IPS-NIHi11 (cell line): ENCODE measurements at places on chromosomes 6 and 20.
A peak's percentile ranks its signal among the peaks of the same experiment; 100 is the strongest.

- DNase-seq, result no peak
These were observed 19.9 kb downstream of the TPD52L1 start for GRCh38 chr6:125173341-125174095.

- DNase-seq, result no peak
These were observed 8.9 kb downstream of the GUCA1A start for GRCh38 chr6:42182101-42182500.

DNA sequence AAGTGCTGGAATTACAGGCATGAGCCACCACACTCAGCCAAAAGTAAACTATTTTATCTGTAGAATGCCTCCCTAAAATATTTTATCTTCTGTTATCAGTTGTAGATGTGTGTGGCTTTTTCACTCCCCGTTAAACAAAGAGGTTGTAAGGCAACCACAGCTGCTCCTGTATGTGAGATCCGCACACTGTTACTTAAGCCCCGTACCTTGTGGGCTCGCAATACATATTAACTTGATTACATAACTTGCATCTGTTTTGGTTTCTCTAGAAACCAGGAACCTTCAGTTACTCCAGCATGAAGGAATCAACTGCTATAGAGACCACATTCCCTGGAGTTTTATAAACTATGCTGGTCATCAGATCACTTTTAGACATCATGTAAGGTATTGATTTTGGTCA lies 420.1 kb upstream of the SLC35B3 start:
- DNase-seq, result no peak

DNA sequence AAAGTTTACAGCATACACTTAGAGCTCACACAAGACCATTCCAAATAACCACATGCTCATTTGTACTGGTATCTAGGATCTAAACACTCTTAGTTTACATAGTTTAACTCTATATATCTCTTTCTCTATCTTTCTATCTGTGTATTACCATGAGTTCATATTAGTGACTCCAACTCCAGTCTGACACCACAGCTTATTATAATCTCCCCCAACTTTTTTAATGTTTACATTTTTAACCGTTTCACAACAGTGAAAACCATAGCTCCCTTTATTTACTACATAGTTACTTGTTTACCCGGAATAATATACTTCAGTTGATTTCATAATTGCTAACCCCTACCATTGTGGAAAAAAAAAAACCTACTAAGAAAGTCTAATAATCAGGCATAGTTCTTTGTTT lies 362.4 kb upstream of the RGS17 start:
- DNase-seq, result no peak

GRCh38 chr6:23224540-23224939 lies 655.2 kb downstream of the HDGFL1 start:
- DNase-seq, result no peak

GRCh38 chr6:147201885-147202515 lies 2.2 kb upstream of the STXBP5 start:
- DNase-seq, result peak; percentile 18

DNA sequence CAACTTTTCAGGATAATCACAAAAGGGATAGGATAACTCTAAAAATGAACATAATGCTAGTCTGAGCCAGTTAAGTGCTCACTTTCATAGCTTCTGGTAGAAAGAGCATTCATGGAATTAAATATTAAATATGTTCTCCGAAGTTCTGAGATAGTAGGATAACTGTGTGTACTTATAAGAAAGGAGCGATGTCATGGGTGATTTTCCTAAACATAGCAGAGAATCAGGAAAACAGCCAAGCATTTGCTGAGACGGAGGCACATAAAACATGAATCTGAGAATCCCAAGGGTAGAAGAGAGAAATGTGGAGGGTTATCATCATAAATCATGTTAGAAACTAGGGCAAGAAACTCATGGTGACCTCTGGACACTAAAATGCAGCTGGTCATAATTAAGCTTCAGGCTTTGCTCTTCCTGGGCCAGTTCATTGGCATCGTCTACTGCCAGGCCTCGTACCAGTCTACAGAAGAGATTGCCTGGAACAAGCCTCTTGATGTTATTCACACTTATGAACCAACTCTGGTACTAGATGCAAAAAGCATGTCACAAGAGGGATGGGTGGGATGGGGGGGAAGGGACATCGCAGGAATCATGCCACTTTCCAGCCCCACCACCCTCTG lies 436.6 kb downstream of the PRKN start:
- DNase-seq, result no peak

DNA sequence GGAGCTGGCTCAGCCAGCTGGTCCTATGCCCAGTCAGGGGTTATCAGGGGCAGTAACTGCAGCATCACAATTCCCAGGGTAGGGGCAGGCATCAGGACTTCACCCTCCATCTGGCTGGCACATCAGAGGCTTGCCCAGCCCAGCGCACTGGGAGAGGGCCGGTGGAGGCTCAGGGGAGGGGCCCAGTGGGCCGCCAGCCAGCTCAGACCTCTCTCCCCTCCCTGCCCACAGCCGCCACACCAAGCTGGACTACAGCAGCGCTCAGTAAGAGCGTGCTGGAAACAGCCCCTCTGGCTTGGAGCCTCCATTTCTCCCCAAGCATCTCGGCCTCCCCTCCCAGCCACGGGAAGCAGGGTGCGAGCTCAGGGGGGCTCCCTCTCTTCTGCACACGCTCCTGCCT lies 22.0 kb downstream of the ADA start:
- no peak for DNase-seq

DNA sequence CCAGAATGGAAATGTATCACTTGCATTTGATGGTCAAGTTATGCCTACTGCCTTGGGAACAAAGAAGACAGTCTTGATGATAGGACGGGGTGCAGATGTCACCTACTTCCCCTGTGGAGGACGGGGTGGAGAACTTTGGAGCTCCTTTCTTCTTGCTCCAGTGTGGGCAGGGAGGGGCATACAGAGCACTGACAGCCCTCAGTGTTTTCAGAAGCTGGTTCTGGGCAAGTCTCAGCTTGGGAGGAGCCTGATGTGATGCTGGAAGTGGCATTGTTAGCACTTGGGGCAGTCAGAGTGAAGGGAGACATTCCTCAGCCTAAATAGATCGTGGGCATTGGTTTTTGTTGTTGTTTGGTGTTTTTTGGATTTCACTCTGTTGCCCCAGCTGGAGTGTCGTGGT lies 59.7 kb downstream of the SYNJ2 start:
- no peak for DNase-seq

- DNase-seq, result no peak
These were observed 56.0 kb downstream of the RAMACL start for GRCh38 chr6:166530211-166531095.

DNA sequence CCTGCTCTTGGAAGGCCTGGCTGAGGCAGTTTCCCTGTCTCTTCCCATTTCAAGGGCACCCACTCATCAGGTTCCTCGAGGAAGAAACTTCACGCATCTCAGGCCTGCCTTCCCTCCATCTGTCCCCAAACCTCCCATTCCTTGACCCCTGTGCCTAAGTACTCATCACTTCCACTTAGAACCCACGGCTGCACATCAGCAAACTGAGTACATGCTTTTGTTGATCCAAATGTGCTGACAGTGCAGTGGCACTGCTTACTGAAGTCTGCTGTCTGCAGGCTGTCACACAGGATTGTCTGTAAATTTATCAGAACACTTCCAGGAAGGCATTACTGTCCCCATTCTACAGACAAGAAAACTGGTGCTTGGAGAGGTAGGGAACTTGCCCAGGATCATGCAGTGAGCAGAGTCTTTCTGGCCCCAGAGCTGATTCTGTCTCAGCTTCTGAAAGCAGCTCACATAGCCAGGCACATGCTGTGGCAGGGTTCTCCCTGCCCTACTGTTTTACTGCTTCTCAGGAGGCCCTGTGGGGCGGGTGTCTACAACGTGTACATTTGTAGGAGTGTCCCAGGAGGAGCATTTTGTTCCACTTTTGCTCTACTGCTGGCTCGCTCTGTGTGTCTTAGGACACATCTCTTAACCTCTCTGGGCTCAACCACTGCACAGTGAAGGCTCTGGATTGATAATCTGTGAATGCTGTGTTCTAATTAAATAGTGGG lies 64.2 kb upstream of the XRN2 start:
- DNase-seq, result no peak

- no peak for DNase-seq
These were observed 320.7 kb upstream of the JARID2 start for GRCh38 chr6:14925025-14925698.

DNA sequence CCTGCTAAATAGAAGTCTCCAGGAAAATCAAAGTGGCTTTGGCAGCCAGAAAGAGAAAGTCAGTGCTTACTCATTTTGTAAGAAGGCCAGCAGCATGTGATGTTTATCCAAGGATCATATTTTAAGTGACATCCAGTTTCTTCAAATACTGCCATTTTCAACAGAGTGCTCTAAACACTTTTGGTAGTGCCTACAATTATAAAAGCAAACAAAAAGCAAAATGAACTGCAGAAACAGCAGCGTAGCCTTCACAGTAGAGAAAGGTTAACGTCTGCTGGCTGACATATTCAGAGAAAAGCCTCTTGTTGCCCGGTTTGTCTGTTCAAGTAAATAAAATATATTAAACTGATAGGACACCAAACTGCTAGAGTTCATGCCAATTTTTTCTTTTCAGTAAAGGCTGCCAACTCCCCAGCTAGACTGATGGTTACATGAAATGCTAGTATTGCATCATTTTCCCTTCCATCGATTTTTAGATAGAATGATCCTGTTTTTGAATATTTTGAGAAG lies 705.7 kb upstream of the SLC35B3 start:
- DNase-seq, result no peak

GRCh38 chr6:28371706-28372451 lies 22.1 kb downstream of the ZKSCAN3 start:
- DNase-seq, result no peak

DNA sequence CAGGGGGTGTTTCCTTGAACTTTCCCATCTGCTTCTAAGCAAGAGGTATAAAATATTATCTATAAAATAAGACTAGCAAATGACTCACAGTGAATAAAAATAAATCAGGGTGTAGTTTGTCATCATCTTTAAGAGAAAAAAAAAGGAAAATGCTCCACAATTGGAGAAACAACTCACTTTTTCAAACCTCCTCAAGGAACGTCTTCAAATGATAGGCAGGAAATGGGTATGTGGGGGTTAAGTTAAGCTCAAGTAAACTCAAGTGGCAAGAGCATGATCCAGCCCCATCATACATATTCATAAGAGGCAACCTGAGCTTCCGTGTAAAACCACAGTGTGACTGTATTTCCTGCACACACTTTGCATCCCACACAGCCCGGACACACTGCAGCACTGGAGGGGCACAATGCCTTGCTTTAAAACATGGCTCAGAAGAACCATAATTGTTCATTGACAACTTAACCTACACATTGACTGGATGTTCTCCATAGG lies 58.5 kb upstream of the CEP85L start:
- no peak for DNase-seq

- DNase-seq, result no peak
These were observed 86.9 kb upstream of the VSTM2L start for GRCh38 chr20:37816003-37816402.

DNA sequence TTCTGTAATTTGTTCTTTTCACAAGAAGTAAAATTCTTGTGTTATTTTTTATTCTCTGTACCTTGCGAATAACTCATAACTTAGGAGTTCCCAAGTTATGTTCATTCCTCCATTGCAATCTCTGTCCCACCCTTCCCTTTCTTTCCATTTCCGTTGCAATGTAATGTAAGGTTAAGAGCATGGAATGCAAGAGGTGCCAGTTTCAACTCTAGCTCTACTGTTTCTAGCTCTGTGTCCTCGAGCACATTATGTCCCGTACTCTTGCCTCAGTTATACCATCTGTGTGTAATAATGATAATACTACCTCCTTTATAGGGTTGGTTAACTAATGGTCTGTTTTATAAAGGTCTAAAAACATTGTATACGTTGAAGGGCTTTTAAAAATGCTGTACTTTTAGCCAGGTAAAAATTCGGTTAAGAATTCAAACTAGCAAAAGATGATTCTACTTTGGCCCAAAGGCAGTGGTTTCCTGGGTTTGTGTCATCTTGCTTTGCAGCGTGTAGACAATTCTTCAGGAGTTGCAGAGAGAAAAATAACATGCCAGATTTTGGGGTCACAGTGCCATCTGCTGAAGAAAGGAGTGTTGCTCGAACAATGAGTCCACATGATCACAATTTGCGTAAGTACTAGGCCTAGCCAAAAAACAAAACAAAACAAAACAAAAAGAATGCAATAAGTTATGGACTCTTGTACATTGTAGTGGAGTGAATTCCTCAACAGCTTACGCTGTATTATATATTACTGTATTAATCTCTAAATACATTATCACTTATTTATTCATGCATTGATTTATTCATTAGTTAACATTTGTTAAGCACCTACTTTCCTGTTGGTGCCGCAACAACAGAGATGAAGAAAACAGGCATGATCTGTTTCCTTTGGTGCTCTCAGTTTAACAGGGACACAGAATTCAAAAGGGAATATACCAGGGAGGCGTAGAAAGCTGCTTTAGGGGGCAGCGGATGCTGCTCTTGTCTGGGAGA lies 10.0 kb upstream of the PFDN4 start:
- no peak for DNase-seq

GRCh38 chr20:9035126-9035525 lies 33.8 kb upstream of the PLCB4 start:
- DNase-seq, result no peak

DNA sequence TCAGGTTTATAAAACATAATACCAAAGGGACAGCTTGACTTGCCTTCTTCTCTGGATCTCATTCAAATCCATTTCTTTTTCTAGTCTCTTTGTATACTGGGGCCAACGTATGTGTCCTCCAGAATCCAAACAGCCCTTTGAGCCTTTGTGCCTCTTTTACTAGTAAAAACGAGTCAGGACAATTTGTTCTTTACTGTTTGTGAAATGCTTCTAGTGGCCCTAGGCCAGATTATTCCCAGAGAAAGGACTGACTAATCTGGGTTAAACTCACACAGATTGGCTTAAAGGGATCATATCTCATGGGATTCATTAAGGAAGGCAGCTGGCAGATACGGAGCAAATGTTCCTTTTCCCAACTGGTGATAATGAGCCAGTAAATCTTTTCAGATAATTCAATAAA lies 32.1 kb upstream of the MANEA start:
- DNase-seq, result no peak

DNA sequence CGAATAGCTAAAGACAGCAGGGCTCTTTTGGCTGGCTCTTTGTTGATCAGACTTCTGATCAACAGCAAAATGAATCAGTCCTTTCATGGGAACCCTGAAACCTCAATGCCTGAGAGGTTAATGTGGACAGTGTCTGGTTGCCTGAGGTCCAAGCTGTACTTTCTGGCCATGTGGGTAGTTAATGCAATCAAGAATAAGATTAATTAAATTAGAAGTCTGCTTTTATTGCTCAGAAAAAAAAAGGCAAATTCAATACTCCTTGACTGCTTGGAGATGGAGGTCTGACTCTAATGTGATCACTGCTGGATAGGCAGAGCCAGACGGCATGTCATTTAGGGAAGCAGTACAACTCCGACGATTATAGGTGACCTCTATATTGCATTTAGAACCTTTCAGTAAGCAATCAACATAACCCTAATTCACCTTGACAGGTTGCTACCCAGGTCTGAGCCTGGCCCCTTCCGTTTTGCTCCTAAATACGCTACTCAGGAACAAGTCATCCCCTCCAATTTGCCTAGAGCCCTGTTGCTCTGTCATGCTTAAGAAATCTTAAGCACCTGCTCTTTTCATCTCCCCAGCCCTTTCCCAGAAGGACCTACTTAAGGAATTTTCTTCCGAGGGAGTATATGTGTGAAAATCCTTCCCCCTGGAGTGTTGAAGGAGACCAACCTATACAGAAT lies 370.0 kb upstream of the SPTLC3 start:
- no peak for DNase-seq

GRCh38 chr20:57532104-57532503 lies 7.2 kb upstream of the CTCFL start:
- DNase-seq, result no peak

GRCh38 chr6:161024364-161024920 lies 32.9 kb downstream of the MAP3K4 start:
- no peak for DNase-seq

GRCh38 chr6:107264357-107264840 lies 149.1 kb upstream of the BEND3 start:
- no peak for DNase-seq

- DNase-seq, result no peak
These were observed 120.8 kb downstream of the CHD6 start for GRCh38 chr20:41497186-41497895.
